Mesenteric fat pad (tissue), 1 donor: ENCODE measurements at places on chromosomes 11 and 22.

GRCh38 chr11:36069576-36070212 is 125.8 kb downstream of the LDLRAD3 start:
- DNase-seq, result no peak

DNA sequence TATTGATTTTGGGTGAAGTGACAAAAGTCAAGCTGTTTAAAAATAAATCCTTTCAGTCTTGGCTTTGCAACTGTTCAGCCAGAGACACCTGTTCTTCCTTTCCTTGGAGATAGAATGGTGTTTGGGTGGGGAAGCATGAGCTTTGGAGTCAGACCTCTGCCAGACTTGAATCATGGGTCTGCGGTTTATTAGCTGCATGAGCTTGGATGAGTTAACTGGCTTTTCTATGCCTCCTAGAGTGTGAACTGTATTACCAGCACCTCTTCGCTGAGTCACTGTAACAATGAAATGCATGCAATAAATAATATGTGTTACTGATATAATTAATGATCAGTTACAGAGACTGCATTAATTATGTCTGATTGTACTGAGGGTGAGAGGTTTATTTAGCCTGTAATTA is 13.5 kb upstream of the MYEOV start:
- DNase-seq, result no peak

GRCh38 chr11:104352036-104352435 is 188.1 kb upstream of the PDGFD start:
- DNase-seq, result no peak

GRCh38 chr11:18761144-18761543 is 30.5 kb downstream of the PTPN5 start:
- DNase-seq, result no peak

DNA sequence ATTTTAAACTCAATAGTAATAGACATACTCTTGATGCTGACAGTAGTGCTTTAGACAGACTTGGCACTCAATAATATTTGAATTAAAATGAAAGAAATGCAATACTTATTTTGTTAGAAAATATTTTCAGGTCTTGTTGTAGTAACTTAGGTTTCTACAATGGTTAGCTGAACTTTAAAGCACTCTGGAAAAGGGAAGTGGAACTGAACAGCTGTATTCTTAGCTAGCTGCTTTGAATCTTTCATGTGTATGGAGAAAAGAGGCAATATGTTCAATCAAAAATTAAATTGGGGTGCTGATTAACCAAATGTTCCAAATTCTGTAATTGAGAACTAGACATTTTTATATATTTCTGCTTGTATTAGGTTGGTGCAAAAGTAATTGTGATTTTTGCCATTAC is 517.9 kb upstream of the RAG2 start:
- DNase-seq, result no peak

DNA sequence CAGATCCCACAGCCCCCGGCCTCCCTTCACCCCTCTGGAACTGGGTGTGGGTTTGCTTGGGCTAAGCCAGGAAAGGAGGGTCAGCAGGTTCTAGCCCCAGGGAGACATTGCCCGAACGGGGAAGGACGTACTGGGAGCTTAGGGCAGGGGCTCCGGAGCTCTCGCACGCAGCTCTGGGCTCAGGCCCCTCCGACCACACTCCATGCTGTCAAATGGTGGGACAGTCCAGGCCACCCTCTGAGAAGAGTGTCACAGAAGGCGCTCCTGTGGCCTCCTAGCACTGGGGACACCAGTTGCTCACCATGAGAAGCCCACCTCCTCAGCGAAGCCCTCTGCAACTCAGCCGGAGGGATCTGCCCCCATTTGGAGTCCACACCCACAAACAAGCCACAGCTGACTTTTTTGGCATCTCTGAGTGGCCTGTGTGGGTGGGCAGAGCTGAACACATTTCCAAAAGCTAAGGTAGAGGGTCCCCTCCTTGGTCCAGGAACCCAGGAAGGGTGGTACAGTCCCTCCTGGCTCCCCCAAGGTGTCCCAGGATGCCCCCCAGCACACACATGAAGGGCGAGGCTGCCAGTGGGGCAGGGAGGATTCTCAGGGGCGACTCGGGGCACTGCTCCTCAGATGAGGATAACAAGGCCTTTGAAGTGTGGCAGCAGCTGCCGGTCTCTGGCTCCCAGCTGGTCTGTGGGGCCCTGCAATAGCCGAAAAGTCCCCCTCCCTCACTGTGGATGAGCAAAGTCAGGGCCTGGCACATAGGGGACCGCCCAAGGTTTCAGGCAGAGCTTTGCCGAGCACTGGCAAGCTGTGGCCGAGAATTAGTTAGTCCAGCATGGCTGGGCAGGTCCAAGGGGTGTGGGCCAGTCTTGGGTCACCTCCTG is 13.0 kb upstream of the TEF start:
- no peak for DNase-seq

- no peak for DNase-seq
These were observed 38.7 kb upstream of the TOP3B start for GRCh38 chr22:22021162-22021750.

DNA sequence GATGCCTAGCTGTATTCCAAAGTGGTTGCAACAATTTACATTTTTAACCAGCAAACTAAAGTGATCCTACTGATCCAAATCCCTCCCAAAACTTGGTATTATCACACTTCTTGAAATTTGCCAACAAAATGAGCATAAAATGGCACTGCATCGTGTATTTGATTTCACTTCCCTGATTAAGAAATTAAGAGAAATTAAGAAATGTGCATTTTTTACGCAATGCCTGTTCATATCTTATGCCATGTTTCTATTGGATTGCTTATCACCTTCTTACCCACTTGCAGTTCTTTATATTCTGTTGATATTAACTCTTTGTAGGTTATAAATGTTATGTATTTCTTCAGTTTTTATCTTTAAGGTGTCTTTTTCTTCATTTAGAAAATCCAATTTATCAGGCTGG is 80.6 kb downstream of the DENND5A start:
- DNase-seq, result no peak

GRCh38 chr22:47298017-47298785 is 535.8 kb downstream of the TBC1D22A start:
- peak; percentile 74 for DNase-seq

- no peak for DNase-seq
These were observed 104.8 kb downstream of the PAX6 start for GRCh38 chr11:31706357-31706756.

GRCh38 chr11:125306476-125306875 is 141.9 kb downstream of the PKNOX2 start:
- DNase-seq, result no peak

GRCh38 chr22:47381240-47381639 is 618.8 kb downstream of the TBC1D22A start:
- DNase-seq, result peak; percentile 51

DNA sequence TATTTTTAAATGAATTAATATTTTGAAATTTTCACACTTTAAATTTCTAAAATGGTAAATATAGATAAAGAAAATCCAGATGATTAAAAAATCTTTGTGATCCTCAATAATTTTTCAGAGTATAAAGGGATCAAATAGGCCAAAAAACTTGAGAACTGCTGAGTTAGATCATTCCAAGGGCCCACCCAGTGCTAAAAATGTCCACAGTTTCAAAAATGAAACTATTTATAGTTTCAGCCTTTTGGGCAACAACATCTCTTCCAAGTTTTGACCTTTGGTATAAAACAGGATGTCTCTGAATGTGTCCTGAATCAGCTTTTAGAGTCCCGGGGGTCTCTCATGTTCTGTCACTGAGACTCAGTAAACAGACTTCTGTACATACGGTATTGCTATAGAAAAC is 20.9 kb upstream of the BAIAP2L2 start:
- no peak for DNase-seq

- no peak for DNase-seq
These were observed 1.8 kb upstream of the SERPIND1 start for GRCh38 chr22:20771918-20772625.

DNA sequence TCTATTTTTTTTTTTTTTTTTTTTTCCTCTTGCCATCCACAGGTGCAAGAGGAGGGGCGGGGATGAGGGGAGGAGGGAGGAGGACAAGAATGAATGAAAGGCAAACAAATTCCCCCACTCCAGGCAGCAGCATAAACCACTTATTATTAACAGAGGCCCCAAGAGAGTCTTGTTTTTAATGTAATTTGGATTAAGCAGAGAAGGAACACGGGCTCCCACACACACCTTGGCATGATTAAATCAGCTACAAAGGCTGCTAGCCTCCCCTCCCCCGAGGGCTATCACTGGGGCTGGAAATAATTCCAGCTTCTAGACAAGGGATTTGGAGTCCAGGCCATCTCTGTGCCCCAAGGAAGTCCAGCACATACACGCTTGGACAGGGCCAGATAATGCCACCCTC is 93.4 kb upstream of the DRD2 start:
- DNase-seq, result no peak

GRCh38 chr22:44047891-44048301 is 23.8 kb downstream of the PARVB start:
- no peak for DNase-seq

- DNase-seq, result peak; percentile 84
These were observed 1.8 kb downstream of the LARGE2 start for GRCh38 chr11:45924036-45924915.

DNA sequence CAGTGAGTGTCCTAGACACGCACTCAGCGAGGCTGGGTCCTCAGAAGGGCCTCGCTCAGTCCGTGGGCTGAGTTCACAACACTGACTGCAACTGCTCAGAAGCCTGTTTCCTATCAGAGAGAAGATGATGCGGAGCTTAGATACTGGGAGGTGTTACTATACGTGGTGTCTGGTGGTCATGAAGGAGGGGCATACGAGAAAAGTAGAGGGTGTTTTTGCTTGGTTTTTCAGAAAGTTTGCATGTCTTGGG is 9.5 kb upstream of the SERPIND1 start:
- no peak for DNase-seq

DNA sequence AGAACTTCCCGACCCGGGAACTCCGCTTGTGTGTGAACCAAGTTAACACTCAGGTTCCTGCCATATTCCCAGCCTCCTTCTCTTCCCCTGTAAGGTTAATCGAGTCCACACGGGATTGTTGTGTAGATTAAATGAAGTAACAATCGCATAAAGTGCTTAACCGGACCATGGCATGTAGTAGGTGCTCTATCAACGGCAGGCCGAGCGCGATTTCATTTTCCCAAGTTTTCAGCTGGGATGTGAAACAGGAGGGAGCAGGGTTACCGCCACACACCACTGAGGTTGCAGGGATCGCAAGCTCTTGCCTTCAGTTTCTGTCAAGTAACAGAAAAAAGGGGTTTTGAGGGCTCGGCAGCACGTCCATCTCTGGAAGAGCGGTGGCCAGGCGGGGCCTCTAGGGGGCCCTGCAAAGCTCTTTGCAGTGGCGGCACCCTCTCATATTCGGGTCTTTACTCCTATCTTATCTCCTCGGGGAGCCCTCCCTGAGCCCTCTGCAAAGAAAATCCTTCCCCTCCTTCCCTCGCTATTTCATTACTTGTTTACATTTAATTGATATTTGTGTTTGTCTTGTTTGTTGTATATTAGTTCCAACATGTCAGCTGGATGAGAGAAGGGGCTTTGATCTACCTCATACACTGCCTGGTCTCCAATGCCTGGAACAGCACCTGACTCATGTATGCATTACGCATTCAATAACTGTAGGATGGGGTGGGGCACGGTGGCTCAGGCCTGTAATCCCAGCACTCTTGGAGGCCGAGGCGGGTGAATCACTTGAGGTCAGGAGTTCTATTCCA is 816 bp upstream of the PLEKHA7 start:
- DNase-seq, result no peak

DNA sequence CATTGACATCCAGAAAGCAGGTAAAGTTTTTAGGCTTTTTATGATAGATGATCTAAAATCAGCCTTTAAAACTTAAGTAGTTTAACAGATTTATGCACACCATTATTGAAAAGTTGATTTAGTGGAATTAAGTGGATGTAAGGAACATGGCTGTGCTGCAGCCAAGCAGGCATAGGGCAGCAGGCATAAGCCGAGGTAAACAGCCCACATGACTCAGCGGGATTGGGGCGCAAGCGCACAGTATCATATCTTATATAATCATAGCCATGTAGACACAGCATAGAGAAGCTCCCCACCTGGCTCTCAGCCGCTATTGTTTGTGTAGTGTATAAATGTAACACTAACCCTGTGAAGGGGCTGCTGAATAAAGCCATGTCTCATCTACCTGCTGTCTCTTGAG is 157.5 kb downstream of the WNT11 start:
- no peak for DNase-seq

DNA sequence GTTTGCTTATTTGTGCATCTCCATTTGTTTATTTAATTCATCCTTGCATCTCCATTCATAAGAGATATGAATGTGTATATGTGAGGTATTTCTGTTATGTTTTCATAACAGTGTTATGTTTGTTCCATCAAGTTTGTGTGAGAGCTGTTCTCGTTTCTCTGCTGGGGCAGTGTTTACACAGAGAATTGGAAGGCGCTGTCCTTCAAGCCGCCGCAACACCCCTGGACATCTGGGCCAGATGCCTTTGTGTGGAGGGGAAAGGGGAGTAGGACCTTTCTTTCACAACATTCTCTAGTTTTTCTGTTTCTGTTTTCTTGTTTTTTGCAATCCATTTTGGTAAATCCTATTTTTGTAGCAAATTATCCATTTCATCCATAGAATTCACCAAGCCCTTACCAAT is 7.0 kb upstream of the TM7SF2 start:
- DNase-seq, result no peak

DNA sequence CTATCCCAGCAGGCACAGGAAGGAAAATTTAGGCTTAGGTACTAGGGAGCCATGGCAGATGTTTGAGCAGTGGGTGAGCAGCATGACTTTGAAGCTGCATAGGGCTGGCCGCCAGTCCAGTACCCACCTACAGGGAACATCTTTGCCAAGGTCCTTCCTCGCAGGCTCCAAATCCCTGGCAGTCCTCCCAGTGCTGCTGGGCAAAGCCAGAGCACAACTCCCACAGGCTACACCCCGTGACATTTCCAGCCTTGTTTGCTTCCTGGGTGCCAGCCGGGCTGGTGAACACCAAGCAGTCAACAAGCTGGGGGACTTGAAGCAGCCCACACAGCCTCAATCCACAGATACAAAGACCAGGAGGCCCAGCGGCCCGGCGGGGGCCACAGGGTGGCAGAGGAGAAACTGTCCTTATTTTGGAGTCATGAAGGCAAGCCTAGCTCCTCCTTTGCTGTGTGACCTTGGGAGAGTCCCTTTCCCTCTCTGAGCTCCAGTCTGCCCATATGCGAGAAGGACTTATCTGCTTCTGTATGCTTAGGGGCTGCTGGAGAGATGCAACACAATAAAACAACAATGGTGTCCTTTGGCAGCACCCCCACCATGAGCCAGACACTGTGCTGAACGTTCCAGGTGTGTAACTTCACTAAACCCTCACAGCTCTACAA is 28.0 kb downstream of the TPST2 start:
- no peak for DNase-seq

GRCh38 chr11:34948696-34949095 is 32.3 kb downstream of the PDHX start:
- no peak for DNase-seq

GRCh38 chr22:17086296-17086695 is 1.5 kb downstream of the IL17RA start:
- DNase-seq, result peak; percentile 62

DNA sequence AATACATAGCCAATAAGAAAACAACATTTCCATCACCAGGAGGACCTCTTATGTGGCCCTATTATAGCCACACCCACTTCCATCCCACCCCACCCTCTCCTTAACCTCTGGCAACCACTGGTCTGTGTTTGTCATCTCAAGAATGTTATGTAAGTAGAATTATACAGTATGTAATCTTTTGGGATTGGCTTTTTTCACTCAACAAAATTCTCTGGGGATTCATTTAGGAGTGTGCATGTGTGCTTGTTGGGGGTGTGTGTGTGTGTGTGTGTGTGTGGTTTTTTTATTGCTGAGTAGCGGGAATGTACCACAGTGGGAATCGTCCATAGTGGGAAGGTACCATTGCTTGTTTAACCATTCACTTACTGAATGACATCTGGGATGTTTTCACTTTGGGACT is 5.2 kb downstream of the KCNJ5 start:
- DNase-seq, result no peak
